ENCODE measurements at places on chromosomes 5 and 9.

- DNase-seq, result no peak
Observed at GRCh38 chr5:31193116-31193515, 370 bp upstream of the CDH6 start.

- no peak for DNase-seq
Observed at GRCh38 chr5:40960037-40960436, 50.7 kb downstream of the C7 start.

DNA sequence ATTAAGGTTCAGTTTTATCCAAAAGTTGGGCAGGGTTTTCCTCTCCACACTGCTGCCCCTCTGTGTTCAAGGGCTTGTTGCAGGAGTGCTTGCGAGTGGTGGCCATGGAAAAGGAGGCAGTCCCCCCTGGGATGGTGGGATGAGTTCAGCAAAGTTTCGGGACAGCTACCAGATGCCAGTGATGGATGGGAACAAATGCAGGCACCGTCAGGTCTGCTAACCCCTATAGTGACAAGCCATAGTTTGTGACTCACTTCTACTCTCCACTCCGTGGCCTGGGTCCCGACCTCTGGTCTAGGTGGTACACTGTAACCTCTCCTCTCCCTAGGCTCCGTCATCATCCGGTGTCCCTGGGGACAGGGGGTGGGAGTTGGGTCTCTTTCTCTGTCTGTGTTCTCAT, 3.8 kb upstream of the RNF14 start:
- no peak for DNase-seq

- DNase-seq, result no peak
Observed at GRCh38 chr9:89593727-89594427, 10.9 kb upstream of the GADD45G start.

GRCh38 chr5:146888351-146888978, 9.9 kb upstream of the PPP2R2B start:
- no peak for DNase-seq

DNA sequence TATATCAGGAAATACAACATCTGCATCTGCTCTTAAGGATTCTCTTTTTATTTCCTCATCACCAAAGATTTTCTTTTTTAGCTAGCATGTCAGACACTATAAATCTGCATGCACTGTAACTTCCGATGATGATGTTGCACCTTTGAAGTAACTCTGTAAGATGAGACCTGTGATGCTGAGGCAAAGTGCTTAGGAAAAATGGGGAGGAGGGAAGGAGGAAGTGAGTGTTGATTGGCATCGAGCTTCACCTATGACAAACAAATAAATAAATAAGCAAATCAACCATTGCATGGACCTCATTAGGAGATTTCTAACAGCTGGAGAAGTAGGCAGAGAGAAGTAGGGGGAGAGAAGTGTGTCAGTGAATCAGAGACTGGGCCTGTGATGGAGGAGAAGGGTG, 52.6 kb downstream of the ENC1 start:
- DNase-seq, result no peak

DNA sequence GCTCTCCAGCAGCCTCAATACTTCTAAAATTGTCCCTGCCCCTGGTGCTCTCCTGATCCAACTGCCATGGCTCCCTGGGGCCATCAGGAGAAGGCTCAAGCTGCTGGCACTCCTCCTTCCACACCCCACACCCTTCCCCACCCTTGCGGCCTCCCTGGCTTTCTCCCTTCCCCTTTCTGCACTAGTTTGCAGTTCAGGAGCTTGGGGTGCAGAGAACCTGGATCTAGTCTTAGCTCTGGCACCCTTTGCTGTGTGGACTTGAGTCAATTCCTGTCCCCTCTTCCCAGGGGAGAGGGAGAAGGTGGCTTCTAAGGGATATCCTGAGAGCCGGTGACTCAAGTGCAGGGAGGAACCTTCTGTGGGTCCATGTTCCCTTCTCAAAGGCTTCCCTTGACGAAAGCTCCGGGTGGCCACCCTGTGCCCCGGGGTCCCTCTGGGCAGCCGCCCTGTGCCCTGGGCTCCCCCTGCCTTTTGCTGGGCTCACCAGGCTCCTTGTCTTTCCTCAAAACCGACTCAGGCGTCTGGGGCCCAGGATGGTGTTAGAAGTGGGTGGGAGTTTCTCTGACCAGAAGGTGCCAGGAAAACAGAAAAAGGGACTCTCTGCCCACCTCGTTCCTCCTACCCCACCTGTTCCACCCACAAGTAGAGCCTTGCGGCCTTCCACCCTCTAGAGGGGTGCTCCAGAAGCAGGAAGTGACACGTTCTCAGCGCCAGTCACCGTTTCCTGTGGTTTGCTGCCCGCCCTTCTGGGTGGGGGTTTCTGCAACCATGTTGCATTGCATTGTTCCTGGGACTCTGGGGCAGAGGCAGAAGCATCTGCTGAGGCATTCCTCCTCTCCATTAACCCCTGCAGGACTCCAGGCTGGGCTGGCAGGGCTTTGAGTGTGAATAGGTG, 15.0 kb downstream of the GLIPR2 start:
- DNase-seq, result peak; percentile 92

DNA sequence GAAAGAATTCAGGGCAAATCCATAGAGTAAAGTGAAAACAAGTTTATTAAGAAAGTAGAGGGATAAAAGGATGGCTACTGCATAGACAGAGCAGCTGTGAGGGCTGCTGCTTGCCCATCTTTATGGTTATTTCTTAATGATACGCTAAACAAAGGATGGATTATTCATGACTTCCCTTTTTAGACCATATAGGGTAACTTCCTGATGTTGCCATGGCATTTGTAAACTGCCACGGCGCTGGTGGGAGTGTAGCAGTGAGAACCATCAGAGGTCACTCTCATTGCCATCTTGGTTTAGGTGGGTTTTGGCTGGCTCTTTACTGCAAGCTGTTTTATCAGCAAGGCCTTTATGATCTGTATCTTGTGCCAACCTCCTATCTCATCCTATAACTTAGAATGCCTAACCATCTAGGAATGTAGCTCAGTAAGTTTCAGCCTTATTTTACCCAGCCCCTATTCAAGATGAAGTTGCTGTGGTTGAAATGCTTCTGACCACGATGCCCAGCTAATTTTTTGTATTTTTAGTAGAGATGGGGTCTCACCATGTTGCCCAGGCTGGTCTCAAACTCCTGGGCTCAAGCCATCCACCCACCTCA, 42.1 kb downstream of the RFK start:
- no peak for DNase-seq

DNA sequence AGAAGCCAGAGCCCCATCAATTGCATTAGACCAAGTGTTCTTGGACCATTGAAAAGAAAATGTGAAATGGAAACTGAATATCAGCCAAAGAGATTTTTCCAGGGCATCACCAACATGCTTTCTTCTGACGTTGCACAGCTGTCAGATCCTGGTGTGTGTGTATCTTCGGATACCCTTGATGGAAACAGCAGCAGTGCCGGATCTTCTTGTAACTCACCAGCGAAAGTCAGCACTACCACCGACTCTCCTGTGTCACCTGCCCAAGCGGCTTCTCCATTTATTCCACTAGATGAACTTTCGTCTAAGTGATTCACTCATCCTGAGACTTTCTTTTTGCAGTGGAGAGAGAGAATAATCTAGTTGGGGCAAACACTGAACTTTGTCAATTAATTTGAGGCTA, 75.7 kb downstream of the PIP5K1B start:
- no peak for DNase-seq

DNA sequence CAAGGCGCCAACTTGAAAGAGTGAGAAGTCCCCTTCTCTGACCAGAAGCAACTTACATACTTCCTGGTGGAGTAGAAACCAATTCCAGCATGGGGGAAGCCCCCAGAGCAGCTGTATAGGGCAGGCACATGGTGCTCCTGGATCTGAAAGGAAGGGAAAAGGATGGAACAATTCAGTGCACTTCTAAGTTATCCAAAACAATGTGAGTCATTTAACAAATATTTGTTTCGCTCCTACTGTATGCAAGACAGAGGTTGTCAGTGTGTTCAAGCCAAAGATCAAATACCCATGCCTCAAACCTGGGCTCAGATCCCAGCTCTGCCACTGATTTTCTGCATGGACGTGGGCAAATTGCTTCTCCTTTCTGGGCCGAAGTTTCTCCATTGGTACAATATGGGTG, 67.1 kb downstream of the LHX2 start:
- no peak for DNase-seq

DNA sequence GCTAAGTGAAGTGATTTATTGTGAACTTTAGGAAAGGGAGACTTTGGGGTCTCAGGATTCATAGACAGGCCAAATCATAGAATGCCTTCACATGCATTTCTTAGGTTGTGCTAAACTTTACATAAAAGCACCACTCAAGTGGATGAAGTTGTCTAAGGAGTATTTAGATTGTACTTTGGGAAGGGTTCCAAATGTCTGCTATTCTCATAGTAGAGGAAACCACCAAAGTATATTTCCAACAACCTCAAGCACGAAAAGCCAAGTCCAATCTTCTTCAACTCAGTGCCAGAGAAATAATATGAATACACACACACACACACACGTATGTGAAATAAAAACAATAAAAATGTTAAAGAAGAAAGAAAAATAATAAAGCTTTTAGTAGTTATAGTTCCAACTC, 41.8 kb downstream of the ENC1 start:
- DNase-seq, result no peak

- no peak for DNase-seq
Observed at GRCh38 chr5:65186646-65187227, 295.0 kb downstream of the ADAMTS6 start.

DNA sequence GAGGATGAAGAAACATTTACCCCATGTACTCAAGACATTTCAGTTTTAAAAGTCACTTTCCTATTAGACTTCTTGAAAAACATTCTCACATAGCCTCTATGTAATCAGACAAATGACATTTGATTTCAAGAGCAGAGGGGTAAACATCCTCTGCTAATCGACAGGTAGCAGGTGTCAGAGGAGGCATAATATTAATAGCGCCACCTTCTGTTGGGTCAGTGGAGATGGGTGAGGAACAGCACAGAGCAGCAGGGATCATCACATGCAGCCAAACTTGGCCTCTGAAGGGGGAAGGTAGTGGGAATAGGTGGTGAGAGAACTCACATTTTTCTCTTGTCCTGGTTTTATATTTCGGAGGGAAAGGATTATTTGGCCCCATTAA, 3.3 kb upstream of the LSM11 start:
- no peak for DNase-seq

- DNase-seq, result no peak
Observed at GRCh38 chr5:20020247-20020646, 32.2 kb upstream of the CDH18 start.

- DNase-seq, result no peak
Observed at GRCh38 chr5:108104448-108104847, 277.4 kb downstream of the FBXL17 start.

GRCh38 chr5:132215329-132215728, 12.3 kb downstream of the P4HA2 start:
- peak; percentile 98 for DNase-seq

DNA sequence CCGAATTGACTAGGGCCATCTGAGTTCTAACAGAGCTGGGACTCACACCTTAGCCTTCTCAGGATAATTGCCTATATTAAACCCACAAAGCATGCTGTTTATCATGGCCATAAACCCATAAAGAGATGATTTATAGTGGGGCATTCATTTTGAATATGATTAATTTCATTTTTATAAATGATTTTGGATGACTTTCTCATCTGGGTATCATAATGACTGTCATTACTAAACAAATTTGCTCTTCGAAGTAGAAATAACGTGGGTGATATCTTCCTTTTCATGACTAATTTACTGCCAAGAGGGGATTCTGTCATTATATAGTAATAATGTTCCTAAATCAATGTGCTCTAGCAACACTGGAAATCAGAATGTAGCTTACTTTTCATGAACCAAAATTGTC, 498.2 kb downstream of the CDH12 start:
- no peak for DNase-seq

- no peak for DNase-seq
Observed at GRCh38 chr9:69759021-69759420, 790 bp downstream of the PTAR1 start.

All from lower leg skin (tissue), 4 donors.